ENCODE measurements at places on chromosomes 5 and 9.

GRCh38 chr9:84054341-84055010, 73.9 kb downstream of the RMI1 start:
- DNase-seq = no peak

DNA sequence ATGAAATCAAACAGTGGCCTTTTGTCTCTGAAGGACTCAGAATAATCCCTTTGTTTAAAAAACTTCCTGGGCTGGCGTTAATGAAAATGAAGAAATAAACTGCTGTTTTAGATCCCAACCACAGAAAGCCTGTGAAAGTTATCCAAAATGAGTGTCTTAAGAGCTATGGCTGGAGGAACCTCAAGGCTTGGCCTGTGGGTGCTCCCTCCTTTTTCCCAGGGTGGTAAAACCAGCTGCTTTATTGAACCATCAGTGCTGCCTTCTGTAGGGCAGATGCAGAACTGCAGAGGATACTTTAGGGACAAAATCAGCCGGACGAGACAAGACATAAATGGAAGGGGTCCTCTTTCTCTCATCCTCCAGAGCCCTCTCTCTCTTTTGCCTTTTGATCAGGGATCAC, 100.9 kb downstream of the SMARCA2 start:
- no peak for DNase-seq

DNA sequence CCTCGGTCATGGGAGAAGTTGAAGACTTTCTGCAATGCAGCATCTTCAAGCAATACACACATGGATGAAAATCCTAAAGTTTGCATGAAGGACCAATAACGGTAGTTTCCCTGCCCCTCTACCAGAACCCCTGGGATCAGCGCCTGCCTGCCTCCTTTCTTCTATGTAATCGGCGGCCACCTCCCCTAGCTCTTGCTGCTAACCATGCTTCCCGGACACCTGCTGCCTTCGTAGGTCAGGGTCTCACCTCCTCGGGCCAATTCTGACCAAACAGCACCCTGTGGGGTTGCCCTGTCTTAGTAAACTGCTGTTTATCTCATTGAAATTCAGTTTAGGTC, 388 bp upstream of the MED10 start:
- DNase-seq = no peak

DNA sequence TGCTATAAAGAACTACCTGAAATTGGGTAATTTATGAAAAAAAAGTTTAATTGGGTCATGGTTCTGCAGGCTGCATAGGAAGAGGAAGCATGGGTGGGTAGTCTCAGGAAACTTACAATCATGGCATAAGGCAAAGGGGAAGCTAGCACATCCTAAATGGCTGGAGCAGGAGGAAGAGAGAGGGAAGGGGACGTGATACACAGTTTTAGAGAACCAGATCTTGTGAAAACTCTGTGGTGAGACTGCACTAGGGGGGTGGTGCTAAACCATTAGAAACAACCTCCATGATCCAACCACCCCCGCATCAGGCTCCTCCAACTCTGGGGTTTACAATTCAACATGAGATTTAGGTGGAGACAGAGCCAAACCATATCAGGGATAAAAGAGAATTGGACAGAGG, 624.2 kb downstream of the PRR16 start:
- no peak for DNase-seq

DNA sequence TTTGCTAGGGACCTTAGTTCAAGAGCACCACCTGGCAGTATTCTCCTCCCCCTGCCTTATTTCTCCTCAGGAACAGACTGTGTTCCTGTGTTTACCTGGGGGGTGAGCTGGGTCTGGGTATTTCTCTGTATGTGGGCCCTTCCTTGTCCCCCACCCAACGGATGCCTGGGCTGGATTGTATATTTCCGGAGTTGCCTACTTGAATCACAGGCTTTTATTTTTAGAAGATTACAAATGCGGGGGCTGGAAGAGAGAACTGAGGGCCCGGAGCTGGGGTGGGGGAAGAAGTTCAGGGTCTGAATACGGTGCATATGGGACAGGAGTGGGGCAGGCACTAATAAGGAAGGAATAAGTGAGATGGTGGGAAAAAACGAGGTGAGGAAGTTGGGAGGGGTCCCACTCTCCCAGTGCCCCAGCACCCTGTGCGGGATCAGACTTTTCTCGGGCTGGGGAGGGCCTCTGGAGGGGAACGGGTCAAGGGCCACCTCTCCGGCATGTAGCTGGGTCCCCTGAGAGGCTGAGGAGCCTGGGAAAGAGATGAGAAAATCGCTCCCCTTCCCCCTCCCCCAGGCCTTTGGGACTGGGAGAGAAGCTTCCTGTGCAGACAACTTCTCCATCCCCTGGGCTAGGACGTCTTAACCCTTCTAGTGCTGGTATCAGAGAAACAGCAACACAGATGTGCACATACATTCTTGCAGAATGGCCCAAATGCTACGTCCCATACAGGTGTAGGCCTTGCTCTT, 42.1 kb downstream of the PCDH1 start:
- no peak for DNase-seq

DNA sequence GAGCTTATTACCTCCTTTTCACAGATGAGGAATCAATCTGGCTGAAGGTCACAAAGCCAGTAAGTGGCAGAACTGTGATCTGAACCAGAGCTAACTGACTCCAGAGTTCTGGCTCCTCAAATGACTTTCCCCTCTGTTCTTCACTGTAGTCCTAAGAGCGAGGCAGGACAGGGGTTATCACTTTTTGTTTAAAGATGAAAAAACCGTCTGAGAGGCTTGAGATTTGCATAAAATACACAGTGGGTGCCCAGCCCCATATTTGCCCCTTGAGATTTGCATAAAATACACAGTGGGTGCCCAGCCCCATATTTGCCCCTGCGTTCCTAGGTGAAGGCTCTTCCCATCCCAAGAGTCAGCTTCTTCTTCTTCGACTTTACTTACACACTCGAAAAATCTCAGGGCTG, 667 bp downstream of the FBXO10 start:
- DNase-seq = no peak

DNA sequence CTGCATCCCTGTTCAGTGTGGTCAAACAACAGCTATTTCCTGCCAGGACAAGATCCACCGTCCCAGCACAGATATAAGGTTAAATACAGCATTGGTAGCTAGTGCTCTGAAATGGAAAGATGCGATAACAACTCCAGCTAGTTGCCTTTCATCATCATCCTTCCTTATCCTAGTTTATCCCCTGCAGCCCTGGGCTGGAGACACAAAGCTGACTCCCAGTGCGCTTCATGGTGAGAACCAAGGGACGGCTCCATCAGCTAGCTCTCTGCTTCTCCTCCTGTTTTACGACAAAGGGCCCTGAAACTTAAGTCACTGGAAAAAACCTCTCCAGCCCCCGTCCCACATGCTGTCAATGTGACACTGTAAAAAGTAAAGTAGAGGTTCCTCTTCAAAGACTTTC, 37.9 kb downstream of the CDC14B start:
- no peak for DNase-seq

DNA sequence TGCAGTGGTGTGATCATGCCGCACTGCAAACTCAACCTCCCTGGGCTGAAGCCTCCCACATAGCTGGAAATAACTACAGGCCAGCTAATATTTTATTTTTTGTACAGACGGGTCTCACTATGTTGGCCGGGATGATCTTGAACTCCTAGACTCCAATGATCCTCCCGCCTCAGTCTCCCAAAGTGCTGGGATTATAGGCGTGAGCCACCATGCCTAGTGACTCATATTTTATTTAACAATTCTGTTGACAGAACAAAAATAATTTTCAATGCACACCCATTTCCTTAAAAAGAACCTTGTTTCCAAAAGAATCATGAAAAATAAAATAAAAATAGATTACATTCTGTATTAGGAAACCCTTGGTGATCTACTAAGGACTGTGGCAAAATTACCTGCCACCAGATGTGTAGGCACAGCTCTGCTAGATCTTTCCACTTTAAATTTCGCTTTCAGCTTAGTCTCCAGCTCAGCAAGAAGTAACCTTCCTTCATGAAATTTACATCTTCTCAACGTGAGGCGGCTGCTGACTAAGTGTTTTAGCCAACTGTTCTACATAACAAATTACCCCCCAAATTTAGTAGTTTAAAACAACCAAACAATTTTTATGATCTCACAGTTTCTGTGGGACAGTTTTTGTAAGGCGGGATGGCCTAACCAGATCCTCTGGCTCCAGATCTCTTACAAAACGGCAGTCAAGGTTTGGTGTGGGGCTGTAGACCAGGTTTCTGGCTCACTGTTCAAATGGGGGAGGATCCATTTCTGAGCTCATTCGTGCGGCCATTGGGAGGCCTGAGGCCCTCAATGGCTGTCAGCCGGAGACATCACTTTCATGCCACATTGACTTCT, 32.6 kb upstream of the GOLPH3 start:
- no peak for DNase-seq

DNA sequence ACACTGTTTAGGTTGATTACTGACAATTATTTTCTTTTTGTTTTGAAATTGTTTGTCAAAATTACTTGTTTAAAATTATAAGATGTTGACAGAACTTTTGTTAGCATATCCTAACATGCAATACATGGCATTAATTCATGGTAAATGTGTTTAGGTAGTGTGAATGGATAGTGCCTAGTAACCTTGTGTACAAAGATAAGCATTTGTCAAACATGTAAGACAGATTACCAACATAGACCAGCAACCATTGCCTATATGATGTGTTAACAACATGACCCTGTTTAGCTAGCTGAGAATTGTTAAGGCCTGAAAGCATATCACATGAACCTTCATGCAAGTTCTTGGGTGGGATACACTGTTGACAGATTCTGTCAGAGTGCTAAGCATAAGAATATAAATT, 13.4 kb downstream of the MAN2A1 start:
- DNase-seq = no peak

DNA sequence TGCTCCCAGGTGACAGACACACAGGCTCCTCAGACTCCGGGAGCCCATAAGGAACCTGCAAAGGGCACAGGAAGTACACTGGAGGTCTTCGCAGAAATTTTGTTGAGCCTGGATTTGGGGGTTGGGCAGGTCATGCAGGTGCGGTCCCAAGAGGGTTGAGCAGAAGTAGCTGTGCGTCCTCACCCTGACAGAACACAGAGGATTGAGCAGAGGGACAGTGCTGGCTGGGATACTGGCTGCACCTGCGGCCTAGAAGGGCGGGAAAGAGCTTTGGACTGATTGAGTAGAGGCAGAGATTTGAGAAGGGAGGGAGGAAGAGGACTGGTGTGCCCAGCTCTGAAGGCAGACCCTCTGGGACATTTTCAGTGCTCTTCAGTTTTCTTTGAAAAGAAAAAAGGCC, 65.4 kb downstream of the PTPDC1 start:
- DNase-seq = no peak

DNA sequence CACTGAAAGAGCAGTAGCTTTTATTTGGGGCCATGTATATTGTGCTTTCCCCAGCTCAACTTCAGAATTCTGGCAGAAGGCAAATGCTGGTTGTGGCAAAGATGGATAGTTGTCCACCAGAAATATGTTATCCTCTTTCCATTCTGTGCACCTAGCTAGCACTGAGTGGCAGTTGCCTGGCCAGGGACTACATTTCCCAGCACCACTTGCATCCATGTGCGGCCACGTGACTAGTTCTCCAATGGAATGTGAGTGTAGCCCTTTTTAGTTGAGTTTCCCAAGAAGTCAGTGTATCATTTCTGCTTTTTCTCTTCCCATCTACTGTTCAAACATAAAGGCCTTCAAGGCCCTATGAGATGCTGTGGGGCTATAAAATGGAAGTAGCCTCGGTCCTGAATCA, 354.0 kb upstream of the CLINT1 start:
- DNase-seq = no peak

GRCh38 chr5:82422001-82422740, 144.0 kb upstream of the RPS23 start:
- DNase-seq = no peak

Data from putamen (tissue), 1 donor.